Mucosa of gallbladder (tissue), 1 donor: ENCODE measurements at places on chromosomes 11 and 22.

- DNase-seq = no peak
Observed at GRCh38 chr11:34331329-34331728, 26.5 kb downstream of the ABTB2 start.

DNA sequence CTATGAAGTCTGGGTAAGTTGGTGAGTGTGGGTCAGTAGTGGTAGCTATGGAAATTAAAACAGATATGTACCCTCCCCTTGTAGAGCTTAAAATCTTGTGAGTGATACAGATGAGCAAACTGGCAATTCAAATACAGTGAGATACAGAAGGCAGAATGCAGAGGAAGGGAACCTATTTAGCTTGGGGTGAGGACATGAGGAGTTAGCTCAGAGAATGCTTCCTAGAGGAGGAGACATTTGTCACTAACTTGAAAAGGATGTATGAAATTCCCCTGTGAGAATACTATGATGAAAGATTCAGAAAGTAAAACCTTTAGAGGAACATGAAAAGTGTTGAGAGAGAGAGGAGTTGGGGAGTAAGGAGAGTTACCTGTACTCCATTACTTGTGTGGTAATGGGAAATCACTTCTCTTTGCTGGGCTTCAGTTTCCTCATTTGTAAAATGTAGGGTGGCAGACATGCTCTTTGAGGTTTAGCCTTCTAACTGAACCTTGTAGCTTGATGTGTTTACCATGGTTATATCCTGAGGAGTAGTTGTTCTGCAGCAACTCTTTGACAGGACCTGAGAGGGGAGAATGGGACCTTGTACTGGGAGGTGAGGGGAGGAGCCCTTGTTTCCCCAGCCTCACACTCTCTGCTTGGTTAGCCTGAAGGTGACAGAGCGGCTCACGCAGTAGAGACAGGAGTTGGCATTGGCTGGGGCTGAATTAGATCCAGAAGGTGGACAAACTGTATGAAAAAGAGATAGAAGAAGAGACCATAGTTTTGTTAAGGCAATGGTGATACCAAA, 17.9 kb downstream of the SWAP70 start:
- DNase-seq = no peak

DNA sequence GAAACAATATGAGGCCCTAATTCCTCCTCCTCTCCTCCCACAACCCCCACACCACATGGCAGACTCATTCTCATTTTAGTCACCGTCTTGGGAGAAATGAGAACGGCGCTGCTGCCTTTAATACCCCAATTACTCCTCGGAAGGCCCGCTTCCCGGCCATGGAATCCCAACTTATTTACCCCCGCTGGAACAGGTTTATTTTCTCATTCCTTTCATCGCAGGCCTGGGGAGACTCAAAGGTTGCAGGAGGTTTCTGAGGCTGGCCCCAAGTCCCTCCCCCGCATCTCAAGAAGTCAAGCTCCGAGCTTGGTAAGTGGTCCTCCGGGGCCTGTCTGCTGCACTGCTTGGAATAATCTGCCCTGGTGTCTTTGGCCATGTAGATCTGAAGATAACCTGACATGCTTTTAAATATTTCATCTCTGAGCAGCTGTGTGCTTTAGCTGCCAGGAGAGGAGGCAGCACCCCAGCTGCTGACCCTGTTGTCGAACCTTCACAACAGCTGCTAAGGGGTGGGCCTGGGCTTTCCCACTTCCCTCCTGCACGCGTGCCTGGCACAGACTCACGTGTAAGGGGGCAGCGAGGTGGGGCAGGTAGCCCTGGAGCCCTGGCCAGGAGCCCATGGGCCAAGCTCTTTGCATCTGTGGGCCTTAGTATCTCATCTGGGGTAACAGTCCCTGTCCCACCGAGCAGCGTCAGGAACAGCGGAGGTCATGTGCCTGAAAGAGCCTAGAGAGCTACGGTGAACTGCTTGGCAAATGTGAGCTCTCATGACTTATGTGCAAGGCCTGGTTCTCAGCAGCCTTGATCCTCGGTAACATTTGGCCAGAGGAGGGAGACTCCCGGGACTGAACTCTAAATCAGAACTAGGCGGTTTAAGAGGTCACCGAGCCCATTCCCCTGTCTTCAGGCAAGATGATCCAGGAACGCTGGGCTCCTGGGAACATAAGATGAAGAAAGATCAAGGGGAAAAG, 164.6 kb downstream of the ST3GAL4 start:
- DNase-seq = no peak

DNA sequence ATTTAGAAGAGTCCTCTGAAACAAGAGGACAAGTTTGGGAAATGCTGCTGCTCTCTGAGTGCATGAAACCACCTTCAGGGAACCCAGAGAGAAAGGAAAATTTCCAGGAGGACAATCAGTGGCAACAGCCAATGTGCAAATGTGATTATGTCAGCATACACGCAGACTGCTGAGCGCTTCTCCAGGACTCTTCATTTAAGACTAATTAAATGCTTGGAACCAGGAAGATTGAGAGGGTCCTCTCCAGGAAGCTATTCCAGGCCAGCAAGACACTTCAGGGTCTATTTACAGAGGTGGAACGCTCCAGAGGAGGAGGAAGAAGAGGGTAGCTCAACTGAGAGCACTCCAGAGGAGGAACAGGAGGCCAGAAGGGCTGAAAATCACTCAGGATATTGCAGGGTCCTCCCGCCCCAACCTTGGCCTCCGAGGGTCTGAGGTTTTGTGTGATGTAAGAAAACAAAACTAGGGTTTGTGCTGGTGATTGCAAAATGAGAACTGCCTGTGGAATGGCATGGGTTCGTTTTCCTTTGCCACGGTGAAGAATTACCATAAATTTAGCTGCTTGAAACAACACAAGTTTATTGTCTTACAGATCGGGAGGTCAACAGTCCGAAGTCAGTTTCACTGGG, 14.1 kb upstream of the HTR3A start:
- DNase-seq = no peak

DNA sequence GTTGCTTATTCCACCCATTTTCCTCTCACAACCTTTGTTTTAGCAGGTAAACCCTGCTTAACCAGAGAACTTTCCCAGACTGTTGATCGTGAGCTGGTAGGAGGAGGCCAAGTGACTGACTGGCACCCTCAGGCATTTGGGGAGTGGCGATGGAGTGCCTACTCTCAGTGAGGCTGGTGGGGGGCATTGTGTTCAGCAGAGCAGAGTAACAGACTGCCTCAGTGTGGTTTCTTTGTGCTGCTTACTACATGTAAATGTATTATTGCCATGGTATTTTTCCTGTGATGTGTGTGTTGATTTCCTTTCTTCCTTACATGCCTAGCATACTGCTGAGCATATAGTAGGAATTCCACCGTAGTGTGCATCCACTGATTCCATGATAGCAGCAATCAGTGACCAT, 2.6 kb downstream of the MARK2 start:
- no peak for DNase-seq

DNA sequence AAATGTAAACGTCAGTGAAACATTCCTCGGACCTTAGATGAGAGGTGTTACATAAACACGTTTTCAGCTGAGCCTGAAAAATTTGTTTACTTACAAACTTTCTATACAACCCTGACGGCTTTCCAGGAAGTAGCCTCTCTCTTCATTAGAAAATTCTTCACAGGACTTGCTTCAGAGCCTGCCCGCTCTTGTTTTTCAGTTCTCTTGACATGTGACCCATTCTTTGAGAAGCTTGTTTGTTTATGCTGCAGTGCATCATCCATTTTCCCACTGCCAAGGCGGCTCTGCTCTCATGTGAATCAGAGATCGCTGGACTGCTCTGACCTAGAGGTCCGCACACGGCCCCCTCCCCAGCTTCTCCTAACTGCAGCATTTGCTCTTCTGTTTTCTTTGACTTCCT, 47.9 kb upstream of the ARHGAP42 start:
- DNase-seq = peak; percentile 23

DNA sequence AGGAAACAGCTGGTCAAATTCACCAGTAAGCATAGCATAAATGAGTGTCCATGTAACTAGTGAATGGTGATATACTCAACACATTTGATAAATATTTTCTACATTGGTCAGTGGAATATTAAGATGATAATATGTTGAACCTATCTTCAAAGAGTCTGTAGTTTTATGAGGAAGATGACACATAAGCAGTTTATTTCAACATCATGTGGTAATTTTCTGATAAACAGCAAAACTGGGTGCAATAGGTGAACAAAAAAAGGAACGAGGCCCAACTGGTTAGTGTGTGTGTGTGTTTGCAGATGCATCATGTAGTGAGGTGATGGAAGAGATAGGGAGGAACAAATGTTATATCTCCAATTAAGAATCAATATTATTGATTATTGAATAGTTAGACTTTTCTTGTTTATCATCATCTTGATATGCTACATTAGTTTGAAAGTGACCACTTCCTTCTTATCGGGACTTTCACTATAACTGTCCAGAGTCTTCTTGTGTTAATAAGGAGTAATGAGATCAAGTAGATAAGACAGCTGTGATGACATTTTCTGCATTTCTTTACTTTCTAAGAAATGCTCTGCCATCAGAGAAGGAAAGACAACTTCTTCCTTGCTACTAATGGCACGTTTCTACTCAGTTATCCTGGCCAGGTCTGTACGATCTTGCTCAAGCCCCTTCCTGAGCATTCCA, 270.7 kb downstream of the ETS1 start:
- no peak for DNase-seq

DNA sequence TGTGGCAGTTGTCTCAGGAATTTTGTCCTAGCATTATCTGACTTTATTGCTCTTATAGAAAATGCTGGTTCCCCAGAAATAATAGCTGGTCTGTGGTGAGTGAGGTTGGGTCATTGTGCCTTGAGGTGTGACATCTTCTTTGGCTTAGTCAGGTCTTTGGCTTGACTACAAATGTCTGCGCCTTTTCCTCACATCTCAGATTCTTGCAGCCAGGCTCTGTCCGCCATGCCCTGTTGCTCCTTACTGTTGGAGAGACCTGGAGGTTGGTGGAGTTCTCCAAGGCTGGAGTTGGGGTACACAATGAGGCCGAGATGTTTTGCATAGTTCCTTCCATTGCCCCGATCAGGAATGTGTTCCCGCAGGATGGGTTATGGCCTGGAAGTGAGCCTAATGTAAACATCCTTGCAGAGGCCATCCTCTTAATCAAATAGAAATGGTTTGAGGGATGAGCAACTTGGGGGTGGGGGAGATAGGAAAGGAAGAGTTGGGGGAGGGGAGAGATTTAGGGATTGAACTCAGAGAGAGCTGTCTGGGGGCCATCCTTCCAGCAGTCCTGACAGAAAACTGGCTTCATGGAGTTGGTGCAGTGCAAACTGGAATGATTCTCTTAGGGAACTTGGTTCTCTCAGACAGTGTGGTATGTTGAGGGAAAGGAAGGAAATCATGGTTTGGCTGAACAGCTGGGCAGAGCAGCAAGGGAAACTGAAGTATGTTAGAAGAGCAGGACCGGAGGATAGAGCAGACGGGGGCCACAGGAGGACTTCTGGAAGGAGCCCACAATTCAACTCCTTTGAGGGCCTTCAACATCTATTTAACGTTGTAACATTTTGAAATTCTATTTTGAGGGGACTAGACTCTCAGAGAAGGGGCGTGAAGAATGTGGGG, 49.9 kb downstream of the ZBTB16 start:
- DNase-seq = no peak

GRCh38 chr11:116093065-116093464, 588.9 kb upstream of the CADM1 start:
- no peak for DNase-seq

GRCh38 chr22:20135265-20135664, 3.7 kb downstream of the ZDHHC8 start:
- no peak for DNase-seq

DNA sequence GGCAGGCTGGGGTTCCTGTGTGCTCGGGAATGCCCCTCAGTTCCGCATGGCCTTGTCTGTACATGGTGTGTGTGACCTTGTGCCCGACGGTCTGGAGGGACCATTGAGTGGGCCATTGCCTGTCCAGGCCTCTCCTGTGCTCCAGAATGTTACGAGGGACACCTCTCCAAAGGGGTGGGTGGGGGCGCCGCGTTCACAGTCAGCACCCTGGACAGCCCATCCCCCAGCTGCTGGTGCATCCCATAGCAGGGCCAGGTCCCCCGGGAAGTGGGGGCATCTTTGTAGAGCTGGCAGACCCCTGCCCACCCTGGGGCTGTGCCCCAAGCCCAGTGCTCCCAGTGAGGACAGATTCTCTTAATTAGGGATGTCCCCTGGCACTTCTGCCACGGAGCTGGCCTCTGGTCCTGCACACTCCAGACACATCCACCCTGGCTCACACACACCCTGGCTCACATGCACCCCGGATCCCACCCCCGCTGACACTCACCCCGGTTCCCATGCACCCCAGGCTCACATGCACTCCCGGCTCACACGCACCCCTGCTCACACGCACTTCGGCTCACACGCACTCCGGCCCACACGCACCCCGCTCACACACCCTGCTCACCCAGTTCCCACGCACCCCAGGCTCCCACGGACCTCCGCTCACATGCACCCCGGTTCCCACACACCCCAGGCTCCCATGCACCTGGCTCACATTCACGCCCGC, 15.6 kb downstream of the TSPAN4 start:
- no peak for DNase-seq

GRCh38 chr11:103705642-103706041, 330.8 kb upstream of the DDI1 start:
- DNase-seq = no peak

DNA sequence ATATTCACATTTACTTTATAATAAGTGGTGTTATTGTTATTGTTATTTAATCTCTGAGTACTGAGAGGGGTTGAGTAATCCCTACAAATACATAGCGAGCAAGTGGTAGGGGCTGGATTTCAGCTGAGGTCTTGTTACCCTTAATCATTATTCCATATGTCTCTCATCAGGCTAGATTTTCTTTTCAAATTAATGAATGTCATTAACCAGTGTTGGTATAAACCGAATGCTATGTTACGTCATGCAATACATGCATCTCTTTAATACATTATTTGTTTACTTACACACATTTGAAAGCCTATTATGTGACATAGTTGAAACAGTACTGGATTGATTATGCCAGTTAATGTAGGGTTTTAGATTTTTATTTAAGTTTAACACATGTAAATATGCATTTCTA, 18.9 kb downstream of the PDGFD start:
- no peak for DNase-seq

GRCh38 chr11:14969901-14970323, 2.2 kb downstream of the CALCA start:
- peak; percentile 34 for DNase-seq

- DNase-seq = no peak
Observed at GRCh38 chr11:13256216-13256615, 21.4 kb upstream of the BMAL1 start.

- no peak for DNase-seq
Observed at GRCh38 chr11:8233691-8234424, 29.8 kb downstream of the LMO1 start.

GRCh38 chr11:67435727-67436458, 1.6 kb downstream of the PTPRCAP start:
- no peak for DNase-seq

DNA sequence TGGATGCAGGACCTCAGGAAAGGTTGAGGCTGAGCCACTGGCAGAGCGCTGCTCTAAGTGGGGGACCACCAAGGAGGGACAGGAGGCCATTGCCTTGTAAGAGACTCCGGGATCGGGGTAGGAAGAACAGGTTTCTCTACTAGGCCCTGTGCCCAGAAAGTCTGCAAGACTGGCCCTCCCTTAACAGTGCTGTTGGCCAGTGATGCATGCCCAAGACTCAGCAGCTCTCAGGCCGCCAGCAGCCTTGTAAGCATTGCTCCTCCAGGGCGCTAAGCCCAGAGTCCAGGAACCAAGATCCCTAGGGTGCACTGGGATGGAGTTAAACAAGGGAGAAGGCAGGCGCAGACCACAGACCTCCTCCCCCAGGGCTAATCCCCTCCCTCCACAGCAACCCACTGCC, 39.3 kb upstream of the PANX1 start:
- no peak for DNase-seq

GRCh38 chr22:44871782-44872181, 119.4 kb downstream of the ARHGAP8 start:
- DNase-seq = no peak

GRCh38 chr11:5223146-5223545, 3.7 kb downstream of the HBB start:
- no peak for DNase-seq
